ENCODE measurements at places on chromosomes 6 and 20. TPM values are rescaled to one million over a fixed set of nuclear protein-coding genes. Genes with fewer than 3 reads are reported as not detected.

The PACSIN1 gene
- polyA plus RNA-seq = 0.18 TPM

The TMEM244 gene
- polyA plus RNA-seq = not detected

DNA sequence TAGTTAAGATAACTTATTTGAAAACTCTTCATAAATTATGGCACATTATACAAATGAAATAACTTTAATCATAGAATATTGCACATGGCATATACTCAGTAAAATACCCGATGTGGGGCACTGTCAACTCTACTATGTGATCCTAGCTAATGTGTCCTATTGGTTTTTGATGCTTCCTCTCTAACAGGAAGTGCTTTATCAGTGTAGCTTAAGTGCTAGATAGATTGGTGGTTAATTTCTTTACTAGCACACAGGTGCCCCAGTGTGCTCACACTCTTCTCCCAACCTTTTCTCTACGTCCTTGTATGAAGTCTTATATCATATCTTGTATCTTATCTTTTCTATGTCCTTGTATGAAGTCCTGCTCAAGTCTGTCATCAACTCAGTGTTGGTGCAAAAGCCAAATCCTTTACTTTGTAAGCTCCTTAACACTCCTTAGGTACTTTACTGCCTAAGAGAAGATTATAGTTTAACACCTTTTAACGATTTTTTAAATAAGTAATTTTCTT, 358.9 kb downstream of the CENPW start:
- no peak for DNase-seq

The SNX3 gene
- polyA plus RNA-seq = 130 TPM

The RIPK1 gene
- 10.2 TPM for polyA plus RNA-seq

The PPT2 gene
- polyA plus RNA-seq = 1.2 TPM

DNA sequence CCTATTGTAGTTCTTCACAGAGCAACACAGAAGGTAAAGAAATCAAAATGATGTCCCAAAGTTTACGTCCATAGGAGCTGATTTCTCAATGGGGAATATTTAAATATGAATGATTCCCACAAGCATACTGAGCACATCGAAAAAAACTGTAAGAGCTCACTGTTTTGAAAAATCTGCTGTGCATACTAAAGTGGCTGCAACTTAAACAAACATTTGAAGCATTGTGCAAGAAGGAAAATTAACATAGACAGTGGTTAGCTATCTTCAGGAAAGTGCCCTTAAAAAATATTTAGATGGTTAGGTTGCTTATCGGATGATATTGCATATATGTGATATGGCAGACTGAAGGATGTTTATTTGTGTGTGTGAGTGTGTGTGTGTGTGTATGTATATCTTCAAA, 747.6 kb downstream of the RFPL4B start:
- no peak for DNase-seq

DNA sequence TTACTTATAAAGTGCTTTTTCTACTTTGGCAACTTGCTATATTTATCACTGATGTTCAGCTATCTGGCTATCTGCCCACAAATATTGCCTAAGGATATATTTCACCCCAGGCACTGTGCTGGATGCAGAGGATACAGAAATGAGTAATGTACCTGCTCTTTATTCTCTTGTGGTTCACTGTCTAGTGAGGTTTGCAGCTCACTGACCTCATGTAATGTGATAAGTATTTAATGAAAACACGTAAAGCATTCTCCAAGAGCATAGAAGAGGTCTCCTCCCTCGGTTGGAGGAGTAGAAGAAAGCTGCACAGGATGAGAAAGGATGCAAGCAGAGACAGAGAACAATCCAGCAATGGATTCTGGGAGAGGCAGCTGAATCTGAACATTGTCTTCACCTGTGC, 610.7 kb downstream of the CBLN4 start:
- no peak for DNase-seq

DNA sequence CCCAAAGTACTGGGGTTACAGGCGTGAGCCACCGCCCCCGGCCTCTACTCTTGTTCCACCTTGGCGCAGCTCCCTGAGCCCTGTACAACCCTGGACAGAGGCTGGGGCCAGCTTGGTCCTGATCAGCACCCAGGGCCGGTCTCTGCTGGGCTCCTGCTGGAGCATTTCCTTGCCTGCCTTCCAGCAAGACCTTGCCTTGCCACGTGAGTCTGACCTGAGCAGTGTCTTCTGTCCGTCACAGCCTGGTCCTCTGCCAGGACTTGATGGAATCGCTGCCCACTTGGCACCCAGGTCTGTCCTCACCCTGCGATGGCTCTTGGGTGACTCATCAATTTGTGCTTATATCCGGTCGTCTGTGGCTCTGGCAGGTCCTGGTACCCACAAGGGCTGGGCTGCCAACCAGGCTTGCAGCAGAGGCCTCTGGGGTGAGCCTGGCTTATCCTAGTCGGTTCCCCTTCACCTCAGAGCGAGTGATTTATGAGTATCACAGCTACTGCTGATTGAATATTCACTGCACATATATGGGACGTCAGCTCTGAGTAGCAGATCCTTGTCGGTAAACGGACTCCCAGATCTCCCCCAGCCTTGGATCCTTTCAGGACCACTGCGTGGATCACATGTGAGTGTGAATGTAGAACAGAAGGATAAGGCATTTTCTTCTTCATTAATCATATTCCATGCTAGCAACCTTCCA, 10.1 kb upstream of the SULF2 start:
- no peak for DNase-seq

The SYCP2L gene
- 0.19 TPM for polyA plus RNA-seq

- no peak for DNase-seq
Measured at GRCh38 chr6:14713008-14713960, 532.6 kb upstream of the JARID2 start.

The SPTLC3 gene
- polyA plus RNA-seq = 0.01 TPM

GRCh38 chr6:139373928-139374356, 506 bp downstream of the CITED2 start:
- DNase-seq = no peak

- DNase-seq = no peak
Measured at GRCh38 chr6:98578016-98578415, 256.4 kb upstream of the POU3F2 start.

The PLAGL2 gene
- polyA plus RNA-seq = 4.3 TPM

The EDN3 gene
- polyA plus RNA-seq = 0.04 TPM

The CDH4 gene
- polyA plus RNA-seq = not detected

DNA sequence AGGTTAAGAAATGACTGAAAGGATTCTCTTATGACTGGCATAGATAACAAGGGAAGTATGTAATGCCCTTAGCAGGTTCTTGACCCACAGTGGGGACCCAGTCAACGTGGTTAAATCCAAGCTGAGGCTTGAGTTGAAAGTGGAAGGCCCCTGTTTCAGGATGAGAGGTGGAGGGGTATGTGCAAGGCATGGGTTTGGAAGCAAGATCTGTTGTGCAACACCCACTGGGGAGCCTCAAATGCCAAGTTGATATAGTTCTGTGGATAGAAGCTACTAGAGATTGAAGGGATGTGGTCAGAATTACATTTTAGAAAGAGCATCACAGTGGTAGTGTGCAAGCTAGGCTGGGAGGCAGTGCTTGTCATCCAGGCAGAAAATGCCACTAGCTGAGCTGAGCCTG, 5.1 kb downstream of the PABPC1L start:
- no peak for DNase-seq

DNA sequence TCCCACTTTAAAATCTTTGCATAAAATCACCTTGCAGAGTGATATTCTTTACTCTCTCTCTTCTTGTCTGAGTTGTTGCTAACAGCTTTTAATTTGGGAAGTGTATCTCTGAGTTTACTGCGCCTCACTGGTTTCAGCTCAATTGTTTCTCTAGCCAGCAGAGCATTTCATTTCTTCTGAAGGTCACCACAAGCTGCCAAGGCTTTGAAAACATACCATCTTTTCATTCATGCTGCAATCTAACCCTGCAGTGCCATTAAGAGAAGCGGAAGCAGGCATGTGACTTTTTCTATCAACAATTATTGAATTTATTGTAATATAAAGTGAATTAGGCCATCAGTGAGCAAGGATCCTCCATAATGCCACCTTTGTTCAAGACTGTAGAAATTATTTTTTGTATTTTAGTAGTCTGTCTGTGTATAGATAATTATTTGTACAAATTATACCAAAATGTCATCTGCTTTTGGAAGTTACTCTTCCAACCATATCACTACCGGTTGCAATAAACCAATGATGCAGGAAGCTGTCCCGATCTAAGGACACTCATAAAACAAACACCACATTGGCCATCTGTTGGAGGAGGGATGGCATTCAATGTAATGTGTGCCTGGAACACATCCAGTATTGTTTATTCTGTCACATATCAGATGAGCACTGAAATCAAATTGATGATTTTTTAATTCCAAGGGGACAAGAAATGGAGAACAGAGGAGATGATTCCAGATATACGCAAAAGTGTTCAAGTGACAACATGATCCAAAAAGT, 26.8 kb downstream of the HS3ST5 start:
- no peak for DNase-seq

DNA sequence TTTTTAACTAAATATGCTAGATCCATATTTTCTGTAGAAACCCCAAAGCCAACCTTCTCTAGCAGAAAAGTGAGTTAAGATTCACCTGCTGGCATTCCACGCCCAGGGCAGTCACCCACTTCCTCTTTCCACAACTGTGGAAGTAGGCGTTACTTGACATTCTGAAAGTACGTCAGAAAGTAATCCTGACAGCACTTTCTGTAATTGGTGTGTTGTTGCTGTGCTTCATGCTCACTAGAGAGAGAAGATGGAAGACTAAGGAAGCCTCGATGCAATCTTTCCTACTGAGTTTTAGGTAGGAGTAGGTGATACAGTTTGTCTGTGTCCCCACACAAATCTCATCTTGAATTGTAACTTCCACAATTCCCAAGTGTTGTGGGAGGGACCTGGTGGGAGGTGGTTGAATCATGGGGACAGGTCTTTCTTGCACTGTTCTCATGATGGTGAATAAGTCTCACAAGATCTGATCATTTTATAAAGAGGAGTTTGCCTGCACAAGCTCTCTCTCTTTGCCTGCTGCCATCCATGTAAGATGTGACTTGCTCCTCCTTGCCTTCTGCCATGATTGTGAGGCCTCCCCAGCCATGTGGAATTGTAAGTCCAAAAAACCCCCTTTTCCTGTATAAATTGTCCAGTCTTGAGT, 101.1 kb downstream of the MAP3K7 start:
- DNase-seq = peak; percentile 51

The PEX3 gene
- polyA plus RNA-seq = 5.5 TPM

GRCh38 chr6:87045521-87046075, 49.3 kb downstream of the CGA start:
- DNase-seq = no peak

DNA sequence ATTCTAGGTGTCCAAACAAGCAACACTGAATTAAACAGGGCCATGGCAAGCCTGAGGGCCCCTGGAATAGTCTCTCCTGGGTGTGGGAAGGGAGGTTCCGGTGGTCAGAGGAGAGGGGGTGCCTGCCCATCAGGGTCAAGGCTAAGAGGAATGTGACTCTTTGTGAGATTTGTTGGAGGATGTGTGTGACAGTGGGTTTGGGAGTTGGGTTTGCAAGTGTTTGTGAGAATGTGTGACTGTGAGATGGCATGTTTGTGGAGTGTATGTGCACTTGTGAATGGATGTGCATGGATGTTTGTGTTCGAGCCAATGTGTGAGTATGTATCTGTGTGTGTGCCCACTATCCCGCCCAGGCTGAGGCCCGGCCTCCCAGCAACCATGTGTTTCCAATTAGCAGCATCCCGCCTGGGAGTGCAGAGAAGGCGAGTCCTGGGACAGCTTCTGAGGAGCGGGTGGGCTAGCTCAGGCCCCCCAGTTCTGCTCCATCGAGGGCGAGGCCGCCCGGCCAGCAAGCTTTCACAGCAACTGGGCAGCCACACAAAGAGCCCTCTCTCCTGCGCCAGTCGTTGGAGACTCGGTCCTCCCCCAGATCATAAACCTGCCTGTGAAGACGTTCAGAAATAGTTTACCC, 12.6 kb downstream of the FOXC1 start:
- DNase-seq = no peak

GRCh38 chr6:65799389-65799788, 92.4 kb upstream of the EYS start:
- no peak for DNase-seq

DNA sequence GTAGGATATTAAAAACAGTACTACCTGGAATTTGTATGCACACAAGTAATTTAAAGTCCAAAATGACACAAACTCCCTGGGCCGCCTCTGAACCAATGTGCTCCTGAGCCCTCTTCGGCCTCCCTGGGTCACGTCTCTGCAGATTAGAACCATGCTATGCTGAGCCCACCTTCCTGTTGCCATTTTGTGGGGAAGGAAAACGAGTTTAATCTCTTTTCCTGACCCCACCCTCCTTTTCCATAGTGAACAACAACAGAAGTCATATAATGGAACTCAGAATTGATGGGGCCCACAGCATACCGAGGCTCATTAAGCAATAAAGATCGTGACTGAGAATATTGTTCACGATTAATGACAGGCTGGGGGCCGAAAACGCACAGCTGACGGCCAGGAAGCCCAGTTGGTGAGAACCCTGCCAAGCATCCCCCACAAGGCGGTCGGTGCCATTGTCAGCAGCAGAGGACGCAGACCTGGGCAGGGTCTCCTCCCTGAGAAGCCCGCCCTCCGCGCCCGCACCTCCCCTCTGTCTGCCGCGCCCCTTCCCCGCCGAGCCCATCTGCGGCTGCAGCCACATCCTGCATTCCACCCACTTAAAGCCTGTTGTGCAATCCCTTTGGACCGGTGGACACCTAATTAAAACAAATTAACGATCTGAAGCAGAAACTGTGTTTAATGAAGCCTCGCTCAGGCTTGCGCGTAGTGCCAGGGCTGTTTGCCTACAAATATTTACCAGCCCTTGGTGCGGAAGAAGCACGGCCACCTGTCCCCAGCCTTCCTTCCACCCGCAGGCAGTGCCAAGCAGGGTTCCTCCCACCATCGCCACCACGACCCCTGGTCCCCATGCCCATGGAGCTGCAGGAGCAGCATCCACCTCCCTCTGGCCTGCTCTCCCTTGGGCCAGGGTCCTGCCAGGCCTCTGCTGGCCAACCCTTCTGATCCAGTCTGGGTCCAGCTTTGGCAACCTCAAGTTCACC, 68.1 kb downstream of the DLL1 start:
- no peak for DNase-seq

DNA sequence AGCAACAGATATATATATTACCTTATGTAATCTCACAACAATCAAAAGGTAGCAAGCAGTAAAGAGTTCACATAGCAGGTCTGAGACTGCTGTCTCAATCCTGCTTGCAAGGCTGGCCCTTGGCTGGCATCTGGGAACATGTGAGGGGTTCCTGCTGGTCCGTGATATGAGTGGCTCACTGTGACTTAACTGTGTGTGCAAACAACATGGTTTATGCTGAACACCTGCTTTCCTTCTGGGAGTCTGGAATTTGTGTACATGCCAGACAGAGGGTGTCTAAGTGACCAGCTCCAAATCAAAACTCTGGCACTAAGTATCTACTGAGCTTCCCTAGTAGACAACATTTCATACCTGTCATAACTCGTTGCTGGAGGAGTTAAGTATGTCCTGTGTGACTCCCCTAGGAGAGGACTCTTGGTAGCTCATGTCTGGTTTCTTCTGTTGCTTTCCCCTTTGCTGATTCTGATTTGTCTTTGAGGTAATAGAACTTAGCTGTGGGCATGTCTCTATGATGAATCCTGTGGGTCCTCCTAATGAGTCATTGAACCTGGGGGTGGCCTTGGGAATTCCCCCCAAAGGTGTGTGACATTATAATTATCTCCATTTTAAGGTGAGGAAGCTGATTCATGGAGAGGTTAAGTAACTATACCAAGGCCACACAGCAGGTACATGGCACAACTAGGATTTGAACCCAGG, 131.6 kb upstream of the NEDD9 start:
- no peak for DNase-seq

The MAS1 gene
- polyA plus RNA-seq = not detected
